T-helper 17 cell (primary cell): ENCODE measurements at places on chromosomes 6 and 20. TPM values are rescaled to one million over a fixed set of nuclear protein-coding genes. Genes with fewer than 3 reads are reported as not detected.

Gene PLN
- total RNA-seq, result not detected

Gene SPTLC3
- 0.44 TPM for total RNA-seq

Gene GPSM3
- 268 TPM for total RNA-seq

Gene PPP1R16B
- 45.6 TPM for total RNA-seq

Gene LY6G5C
- total RNA-seq, result 4.6 TPM

- no peak for DNase-seq
- H3K27ac ChIP-seq, result no peak overlapping the region
- no peaks in the 10 kb centered on the region for H3K4me1 ChIP-seq
Measured at GRCh38 chr20:16785226-16785625, 37.1 kb downstream of the OTOR start.

GRCh38 chr6:47034421-47034820, 7.7 kb downstream of the ADGRF1 start:
- H3K36me3 ChIP-seq, result no peaks in the 10 kb centered on the region
- H3K27me3 ChIP-seq, result peaks cover 41% of the 10 kb centered on the region
- no peak overlapping the region for H3K27ac ChIP-seq

DNA sequence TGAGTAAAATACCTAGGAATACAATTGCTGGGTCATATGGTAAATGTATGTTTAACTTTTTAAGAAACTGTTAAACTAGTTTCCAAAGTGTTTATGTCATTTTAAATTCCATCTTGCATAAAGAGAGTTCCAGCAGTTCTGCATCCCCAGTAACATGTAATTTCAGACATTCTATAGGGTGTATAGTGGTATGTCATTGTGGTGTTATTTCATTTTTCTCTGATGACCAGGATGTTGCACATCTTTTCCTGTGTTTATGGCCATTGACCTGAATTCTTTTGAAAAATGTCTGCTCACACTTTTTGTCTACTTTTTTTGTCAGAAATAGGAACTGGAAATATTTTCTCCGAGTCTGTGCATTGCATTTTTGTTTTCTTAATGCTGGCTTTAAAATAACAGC, 128.9 kb downstream of the TMEM200A start:
- peaks cover 2% of the 10 kb centered on the region for H3K36me3 ChIP-seq
- H3K27ac ChIP-seq, result no peak overlapping the region
- DNase-seq, result no peak
- H3K4me1 ChIP-seq, result peaks cover 3% of the 10 kb centered on the region
- H3K4me3 ChIP-seq, result no peak overlapping the region

DNA sequence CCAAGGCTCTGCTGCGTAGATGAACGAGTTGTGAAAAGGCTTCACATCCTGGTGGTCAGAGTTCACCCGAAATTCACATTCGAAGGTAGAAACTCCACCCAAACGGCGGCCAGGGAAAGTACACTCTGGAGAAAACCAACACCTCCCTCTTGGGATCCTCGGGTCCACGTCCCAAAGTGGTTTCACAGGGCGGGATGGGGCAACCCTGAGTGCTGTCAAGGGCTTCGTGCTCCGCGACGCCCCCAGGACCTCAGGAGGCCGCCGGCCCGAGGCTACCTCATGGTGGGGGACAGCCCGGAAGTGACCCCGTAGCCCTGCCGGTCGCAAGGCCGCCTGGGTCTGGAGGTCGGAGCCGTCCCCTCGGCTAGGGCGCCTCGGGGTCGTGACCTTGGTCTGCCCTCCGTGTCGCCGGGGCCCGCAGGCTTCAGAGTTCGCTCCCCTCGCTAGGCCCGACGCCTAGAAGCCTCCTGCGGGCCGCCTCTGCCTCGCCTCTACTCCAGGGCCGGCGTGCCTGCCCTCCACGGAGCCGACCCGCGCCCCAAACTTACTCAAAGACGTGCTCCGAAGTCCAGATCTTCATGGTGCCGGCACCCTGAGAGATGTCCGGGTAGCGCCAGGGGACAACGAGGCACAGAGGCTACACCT, at the start of gene PRELID3B:
PRELID3B (minus strand) TSS at position 636 of the 645 bp plus-strand sequence; CDS start at position 580, 56 bp downstream.
- H3K27me3 ChIP-seq, result no peaks in the 10 kb centered on the region
- H3K27ac ChIP-seq, result peak within 1 kb of the TSS; percentile 92
- peaks cover 38% of the 10 kb centered on the region for H3K4me1 ChIP-seq
- H3K36me3 ChIP-seq, result no peaks in the 10 kb centered on the region
- peak; percentile 21 for DNase-seq
- H3K4me3 ChIP-seq, result peak within 1 kb of the TSS; percentile 90

GRCh38 chr6:20188630-20189075, 23.6 kb downstream of the MBOAT1 start:
- H3K4me3 ChIP-seq, result no peak overlapping the region
- H3K27me3 ChIP-seq, result no peaks in the 10 kb centered on the region
- H3K36me3 ChIP-seq, result peaks cover 9% of the 10 kb centered on the region
- DNase-seq, result no peak
- H3K4me1 ChIP-seq, result peaks cover 22% of the 10 kb centered on the region

DNA sequence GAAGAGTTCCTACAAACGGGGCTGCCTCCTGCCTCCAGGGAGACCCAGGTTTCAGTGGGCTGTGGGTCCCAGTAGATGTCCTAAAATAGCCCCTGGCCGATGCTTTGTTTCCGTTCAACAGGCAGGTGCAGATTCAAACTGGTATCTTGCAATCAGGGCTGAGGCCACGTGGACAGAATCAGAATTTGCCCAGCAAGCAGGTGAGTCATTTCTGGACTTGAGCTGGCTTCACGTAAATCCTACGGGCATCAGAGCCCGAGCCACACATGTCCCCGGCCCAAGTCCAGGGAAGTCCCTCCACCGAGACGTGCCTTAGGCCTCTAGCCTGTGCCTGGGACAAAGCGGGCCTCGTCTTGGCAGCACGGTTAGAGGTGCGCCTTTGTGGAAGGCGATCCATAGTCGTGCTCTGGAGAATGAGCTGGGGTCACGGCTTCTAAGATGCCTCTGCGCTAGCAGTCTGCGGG, 101.6 kb upstream of the FRMD1 start:
- H3K36me3 ChIP-seq, result no peaks in the 10 kb centered on the region
- no peaks in the 10 kb centered on the region for H3K4me1 ChIP-seq
- no peak overlapping the region for H3K4me3 ChIP-seq
- no peak overlapping the region for H3K27ac ChIP-seq
- no peak for DNase-seq

DNA sequence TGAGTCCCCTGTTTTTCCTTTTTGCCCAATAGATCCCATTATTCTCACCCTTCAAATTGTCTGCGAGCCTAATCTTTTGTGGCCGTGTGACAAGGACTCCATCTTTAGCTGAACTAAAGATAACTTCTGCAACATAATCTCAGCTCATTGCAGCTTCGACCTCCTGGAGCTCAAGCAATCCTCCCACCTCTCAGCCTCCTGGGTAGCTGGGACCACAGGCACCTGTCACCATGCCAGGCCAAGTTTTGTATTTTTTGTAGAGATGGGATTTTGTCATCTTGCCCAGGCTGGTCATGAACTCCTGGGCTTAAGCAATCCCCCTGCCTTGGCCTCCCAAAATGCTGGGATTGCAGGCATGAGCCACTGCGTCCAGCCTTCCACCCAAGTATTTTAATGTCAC, 161.0 kb downstream of the GJA1 start:
- no peaks in the 10 kb centered on the region for H3K27me3 ChIP-seq
- H3K4me3 ChIP-seq, result no peak overlapping the region
- DNase-seq, result no peak
- no peaks in the 10 kb centered on the region for H3K36me3 ChIP-seq

- H3K4me3 ChIP-seq, result no peak overlapping the region
- peak overlapping the region; percentile 49 for H3K27ac ChIP-seq
- no peaks in the 10 kb centered on the region for H3K36me3 ChIP-seq
Measured at GRCh38 chr6:154329350-154330170, 27.0 kb downstream of the IPCEF1 start.
